ENCODE measurements at places on chromosomes 4 and X.

DNA sequence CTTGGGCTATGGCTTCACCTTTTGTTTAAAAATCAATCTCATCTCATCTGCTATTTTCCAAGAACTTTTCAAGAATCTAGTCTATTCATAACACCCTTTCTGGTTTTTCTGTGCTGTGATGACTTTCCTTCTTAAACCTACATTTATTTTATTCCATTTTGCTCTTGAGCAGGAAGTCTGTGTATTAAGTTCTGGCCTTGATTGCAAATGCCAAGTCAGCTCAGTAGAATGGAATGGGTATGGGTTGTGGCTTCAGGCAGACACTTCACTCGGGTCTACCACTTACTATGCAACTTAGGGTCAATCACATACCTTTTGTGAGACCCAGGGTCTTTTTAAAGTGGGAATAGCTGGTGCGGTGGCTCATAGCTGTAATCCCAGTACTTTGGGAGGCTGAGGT lies 522.3 kb downstream of the TRIML1 start:
- no peak for DNase-seq

GRCh38 chr4:183843248-183843671 lies 61.8 kb upstream of the STOX2 start:
- DNase-seq, result no peak

DNA sequence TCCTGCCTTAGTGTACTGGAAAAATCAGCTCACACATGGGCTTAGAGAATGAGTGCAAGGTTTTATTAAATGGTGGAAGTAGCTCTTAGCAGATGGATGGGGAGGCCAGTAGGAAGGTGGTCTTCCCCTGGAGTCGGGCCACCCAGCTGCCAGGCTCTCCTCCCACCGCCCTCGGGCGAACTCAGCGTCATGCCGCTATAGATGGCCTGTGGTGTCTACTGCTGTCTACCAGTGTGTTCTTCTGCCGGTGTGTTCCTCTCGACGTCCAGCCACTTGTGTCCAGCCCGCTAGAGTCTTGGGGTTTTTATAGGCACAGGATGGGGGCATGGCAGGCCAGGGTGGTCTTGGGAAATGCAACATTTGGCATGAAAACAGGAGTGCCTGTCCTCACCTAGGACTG lies 198.7 kb upstream of the NDST3 start:
- DNase-seq, result no peak

DNA sequence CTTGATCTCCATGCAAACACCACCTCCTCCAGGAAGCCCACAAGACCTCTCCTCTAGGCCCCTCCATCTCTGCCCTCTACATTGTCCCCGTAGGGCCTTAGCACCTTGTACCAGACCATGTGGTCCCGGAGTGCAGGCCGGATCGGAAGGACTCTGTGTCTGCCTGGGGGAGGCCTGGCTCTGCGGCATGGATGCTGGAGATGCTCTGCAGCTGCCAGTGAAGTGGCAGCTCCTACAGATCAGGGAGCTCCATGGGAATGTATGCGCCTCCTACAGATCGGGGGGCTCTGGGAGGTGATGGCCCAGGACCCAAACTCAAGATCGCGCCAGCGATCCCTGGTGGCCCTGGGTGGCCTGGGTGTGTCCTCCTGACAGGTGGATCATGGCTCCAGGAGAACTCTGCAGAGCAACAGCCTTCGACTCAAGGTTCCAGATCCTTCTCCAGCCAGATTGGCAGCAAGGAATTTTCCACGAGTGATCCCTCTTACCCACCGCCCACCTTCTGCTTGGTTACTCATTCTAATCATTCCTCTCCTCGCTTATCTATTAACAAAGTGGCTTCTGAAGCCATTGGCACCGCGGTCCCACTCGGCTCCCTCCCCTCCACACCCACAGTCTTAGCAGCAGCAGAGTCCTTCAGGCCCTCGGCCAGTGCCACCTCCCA lies 67.3 kb downstream of the ADRA2C start:
- DNase-seq, result no peak

DNA sequence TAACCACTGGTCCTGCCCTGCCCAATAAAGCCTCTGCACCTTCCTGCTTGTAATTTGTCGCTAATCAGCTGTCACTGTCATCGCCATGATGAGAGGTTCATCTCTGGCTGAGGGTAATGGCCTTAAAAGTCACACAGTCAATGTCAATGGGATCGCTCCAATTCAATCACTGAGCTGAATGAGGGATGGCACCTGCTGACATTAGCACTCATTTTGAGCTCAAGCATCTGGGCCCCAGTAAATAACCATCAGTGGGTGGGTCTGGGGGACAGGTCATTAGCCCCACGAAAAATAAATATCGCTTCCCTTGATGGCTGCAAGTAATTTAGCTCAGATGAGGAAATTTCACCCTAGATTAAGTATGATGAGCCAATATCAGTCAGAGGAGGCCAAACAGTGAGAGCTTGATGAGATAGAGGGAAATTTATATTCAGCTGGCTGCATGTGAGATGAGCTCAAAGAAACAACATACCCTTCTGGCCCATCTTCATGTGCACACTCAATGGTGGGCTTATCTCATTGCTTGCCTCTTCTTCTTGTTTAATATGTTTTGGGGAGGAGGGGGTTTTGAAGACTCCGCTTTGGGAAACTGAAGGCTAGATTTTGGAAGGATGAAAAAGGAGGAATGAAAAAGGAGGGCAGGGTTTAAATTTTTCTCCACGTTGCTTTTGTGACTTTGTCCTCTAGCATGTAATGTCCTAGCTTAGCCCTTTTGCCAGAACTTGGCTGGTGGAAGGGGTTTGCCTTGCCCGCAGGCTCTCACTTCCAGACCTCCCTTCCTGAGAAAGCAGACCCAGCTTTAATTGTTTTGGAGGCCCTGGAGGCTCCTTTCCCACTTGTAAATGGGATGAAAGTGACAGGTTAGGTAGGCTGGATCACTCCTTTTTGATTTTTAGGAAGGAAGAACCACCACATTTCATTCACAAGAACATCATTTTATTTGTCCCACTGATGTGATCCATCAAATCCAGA lies 84.8 kb upstream of the PAQR3 start:
- no peak for DNase-seq

GRCh38 chrX:29397506-29397905 lies 810.3 kb downstream of the IL1RAPL1 start:
- DNase-seq, result no peak

DNA sequence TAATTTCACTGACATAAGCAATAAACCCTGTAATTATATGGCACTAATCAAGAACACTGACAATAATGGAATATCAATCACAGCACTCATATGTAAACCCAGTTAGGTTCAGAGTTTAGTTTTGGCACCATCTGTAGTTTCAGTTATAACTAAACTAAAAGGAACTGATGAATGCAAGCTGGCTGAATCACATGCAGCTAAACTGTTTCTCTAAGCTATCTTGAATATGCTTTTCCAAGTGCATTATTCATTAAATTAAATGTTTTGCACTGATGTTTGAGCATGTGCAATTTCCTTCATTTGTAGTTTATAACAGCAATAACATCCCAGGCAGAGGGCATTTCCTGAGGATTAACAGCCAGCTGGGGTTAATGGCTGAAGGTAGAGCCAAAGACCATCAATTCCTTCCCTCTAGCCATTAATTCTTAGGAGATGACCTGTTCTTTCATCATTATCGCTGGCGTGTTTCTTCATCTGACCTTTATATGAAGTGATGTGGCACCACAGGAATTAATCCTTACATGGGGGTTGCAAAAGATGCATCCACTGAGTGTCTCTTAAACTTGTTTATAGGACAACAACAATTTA lies 562.8 kb upstream of the IGFBP7 start:
- no peak for DNase-seq

DNA sequence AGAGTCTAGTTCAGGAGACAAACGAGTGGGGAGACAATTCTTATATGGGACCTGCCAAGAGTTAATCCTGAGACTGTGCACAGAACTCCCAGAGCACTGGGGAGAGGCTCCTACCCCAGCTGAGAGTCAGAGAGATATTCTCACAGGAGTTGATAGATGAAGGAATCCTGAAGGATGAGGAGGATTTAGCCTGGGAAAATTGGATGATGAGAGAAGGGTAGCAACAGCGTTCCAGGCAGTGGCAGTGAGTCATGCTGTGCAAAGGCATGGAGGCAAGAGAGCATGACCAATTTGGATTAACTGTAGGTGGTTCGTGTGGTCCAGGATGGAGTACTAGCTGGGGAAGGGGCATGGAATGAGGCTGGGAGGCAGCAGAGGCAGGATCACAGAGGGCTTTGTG lies 318.6 kb downstream of the LDB2 start:
- no peak for DNase-seq

- DNase-seq, result peak; percentile 74
These were observed 37.2 kb downstream of the ATP2B3 start for GRCh38 chrX:153554519-153555167.

GRCh38 chr4:97317671-97318070 lies 825.6 kb downstream of the STPG2 start:
- DNase-seq, result no peak

- DNase-seq, result peak; percentile 27
These were observed 665 bp downstream of the RBM41 start for GRCh38 chrX:107117993-107118321.

GRCh38 chr4:168511780-168512489 lies 15.1 kb downstream of the PALLD start:
- DNase-seq, result no peak

GRCh38 chr4:7224878-7225533 lies 32.7 kb downstream of the SORCS2 start:
- DNase-seq, result no peak

DNA sequence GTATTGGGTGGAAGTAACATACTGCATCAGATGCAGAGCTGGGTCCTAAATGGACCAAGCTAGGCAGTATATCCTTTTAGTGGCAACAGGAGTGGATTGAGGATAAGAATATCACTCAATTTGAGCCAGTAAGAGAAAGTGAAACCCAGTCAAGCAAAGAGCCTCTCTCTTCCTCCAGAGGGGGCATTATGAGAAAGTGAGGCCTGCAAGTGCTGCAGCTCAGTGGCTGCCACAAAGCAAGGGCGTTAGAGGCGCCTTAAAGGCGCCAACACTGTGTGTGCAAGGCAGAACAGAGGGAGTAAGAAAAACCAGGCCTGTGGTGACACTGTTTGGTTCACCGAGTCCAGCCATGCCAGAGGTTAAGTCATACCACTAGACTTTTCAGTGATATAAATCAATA lies 17.5 kb downstream of the STX18 start:
- DNase-seq, result no peak

DNA sequence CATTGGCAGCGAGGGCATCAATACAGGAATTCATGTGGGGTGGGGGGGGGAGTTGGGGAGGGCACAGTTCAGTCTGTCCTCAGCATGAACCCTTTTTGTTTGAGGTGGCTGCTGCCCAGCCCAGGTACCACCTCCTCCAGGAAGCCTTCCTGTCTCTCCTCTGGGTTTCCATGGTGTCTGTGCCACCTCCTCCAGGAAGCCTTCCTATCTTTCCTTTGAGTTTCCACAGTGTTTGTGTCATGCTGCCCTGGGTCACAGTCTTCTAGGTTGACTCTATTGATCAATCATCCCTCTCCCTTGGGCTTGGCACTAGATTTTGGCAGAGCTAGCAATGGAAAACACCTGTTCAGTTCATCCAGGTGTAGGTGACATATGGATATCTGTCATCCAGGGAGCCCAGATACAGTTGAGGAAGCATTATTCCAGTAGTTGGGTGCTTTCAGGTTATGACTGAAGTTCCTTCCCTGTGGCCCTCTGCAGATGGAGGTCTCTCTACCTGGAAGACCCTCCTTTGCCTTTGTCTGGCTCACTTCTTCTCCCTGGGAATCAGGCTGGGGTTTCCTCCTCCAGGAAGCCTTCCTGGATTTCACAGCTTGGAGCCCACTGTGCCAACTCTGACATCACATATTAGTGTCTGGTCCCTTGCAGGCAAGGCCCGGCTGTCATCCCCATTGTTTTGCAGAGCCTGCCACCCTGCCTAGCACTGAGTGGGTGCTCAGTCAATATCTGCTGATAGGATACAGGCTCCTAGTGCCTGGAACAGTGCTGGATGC lies 96.6 kb downstream of the SORCS2 start:
- DNase-seq, result no peak

DNA sequence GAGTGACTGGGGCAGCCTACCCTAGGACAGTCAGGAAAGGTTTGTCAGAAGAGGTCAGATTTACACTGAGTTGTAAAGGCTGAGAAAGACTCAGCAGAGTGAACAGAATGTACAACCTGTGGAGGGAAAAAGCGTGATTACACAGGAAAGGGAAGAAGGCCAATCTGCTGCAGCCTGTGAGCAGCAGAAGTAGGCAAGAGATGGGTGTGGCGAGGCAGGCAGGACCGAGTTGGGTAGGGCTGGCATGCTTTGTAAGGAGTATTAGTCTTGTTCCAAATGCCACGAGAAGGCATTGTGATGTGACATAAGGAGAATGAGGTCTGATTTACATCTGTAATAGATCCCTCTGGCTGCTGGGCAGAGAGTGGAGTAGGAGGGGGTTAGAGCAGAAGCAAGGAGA lies 12.6 kb downstream of the SGMS2 start:
- DNase-seq, result no peak

DNA sequence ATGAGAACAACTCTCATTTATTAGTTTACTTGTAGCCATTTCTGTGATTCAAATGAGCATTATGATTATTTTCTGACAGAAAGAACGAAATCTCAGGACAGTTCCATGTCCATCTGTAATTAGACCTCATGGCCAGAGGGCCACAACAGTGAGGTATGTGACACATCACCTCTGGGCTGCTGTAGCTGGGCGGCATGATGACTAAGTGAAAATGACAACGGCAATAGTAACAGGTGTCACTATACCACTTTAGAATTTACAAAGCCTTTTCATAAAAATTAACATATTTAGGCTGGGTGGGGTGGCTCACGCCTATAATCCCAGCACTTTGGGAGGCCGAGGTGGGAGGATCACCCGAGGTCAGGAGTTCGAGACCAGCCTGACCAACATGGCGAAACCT lies 252.6 kb downstream of the CBR4 start:
- DNase-seq, result no peak

All from amygdala (tissue), 56 donors.